Central memory CD4-positive, alpha-beta T cell (primary cell): ENCODE measurements at places on chromosomes 7 and 10.

- DNase-seq: no peak
These were observed 71.2 kb downstream of the ALOX5 start for GRCh38 chr10:45444976-45445898.

DNA sequence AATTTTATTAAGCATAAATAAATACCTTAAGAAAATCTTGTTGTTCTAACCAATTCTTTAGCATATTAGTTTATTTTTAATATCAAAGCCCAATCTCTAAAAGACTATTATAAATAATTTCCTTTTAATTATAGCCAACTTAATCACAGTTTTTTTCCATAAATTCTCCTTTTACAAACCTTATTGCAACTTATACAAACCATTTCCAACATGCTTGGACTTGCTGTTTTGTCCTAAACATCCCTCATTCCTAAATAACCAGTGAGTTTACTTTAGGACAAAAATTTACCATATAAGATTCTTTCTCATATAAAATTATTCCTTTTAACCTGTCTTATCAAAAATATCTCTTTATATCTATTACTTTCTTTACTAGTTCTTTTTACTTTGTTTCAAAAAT, 25.2 kb upstream of the LSM8 start:
- DNase-seq: no peak

DNA sequence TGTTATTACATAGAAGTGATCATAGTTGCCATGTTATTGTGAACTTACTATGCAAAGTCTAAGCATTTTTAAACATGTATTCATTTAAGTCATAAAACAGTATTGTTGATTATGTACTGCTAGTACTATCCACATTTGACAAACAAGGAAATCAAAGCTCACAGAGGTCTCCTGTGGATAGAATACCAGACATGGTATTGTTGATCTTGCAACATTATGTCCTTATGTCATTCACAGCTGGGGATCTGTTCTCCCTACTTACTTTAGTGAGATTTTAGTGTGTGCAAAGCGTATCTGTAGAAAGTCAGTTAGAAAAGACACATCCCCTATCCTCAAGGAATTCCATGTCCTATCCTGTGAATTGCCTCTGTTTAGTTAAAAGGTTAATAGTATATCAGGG, 106.1 kb downstream of the SND1 start:
- DNase-seq: no peak

GRCh38 chr7:140518370-140519006, 39.2 kb upstream of the MKRN1 start:
- DNase-seq: no peak

DNA sequence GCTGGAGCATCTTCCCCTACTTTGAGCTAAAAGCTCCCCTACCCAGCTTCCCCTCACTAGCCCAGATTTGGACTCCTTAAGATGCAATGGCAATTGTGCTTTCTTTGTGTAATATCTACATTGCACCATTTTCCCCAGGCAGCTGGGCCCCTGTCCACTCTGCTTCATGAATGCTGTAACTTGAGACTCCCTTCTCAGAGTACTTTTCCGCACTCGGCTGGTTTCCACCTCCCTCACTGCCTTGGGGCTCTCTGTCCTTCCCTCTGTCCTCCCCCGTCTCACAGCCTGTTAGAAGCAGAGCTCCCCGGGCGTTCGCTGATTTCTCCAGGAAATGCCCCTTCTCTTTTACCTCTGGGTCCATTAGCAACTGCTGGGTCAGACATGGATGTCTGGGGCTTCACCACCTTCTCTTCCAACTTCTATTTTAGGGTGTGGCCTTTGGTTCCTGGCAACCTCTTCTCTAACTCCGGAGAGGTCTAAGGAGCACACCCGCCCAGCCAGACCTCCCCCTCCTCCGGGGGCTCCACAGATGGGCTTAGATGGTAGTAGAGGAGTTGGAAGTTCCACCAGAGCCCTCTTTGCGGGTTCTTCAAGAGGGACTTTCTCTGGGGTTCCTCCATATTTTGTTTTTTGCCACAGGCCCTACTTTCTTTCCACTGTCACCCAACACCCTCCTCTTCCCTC, 2.9 kb upstream of the TMEM72 start:
- no peak for DNase-seq

GRCh38 chr7:47190462-47190861, 391.4 kb downstream of the TNS3 start:
- DNase-seq: no peak

DNA sequence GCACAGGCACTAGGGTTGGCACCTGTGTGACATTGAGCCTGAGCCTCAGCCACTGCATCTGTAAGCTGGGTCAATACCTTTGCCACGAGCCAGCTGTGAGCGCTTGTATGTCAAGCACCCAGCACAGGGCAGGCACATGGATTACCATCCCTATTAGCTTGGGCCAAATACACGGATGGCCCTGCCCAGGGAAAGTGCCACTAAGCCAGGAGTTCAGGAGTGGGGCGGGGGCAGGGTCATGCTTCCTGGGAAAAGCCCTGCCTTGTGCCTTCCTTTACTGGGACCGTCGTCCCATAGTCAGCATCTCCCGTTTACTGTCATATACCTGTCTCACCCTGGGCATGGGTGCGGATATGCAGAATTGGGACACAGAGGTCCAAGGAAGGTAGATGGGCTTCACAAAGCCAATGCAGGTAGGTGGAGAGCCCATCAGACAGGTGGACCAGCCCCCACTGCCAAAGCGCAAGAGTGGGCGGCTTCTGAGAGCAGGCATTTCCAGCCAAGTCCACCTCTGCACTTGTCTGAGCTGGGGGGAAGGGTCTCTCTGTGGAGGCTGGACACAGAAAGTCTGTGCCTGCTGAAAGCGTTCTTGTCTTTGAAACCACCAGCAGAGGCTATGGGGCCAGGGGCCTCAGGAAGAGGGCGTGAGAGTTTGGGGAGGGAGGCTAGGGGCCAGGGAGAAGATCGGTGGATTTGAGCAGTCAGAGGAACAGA, 72.6 kb downstream of the VWA2 start:
- DNase-seq: no peak

DNA sequence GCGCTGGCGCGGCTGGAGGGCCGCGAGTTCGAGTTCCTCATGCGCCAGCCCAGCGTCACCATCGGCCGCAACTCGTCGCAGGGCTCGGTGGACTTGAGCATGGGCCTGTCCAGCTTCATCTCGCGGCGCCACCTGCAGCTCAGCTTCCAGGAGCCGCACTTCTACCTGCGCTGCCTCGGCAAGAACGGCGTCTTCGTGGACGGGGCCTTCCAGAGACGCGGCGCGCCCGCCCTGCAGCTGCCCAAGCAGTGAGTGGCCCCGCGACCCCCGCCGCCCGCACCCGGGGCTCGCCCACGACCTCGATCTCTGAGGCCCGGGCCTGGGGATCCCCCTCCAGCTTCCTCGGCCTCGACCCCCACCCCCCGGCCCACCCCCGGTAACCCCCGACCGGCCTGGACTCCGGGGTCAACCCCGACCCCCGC, 537 bp downstream of the FOXK1 start:
- no peak for DNase-seq

DNA sequence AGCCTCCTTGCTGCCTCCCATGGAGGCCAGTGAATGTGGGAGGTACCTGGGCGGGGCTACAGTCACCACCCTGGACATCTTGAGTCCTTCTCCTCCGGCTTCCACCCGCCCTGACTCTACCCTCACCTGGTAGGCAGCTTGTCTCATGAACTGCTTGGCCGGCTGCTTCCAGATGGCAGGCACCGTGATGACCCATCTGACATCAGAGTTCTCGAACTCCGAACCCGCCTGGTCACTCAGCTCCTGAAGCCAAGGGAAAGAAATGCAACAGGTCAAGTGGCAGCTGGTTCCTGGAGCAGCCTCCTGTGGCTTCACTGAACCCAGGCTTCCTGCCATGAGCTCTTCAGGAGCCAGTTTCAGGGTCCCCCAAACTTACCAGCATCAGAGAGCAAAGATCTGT, 50.1 kb downstream of the HSPA12A start:
- DNase-seq: no peak

DNA sequence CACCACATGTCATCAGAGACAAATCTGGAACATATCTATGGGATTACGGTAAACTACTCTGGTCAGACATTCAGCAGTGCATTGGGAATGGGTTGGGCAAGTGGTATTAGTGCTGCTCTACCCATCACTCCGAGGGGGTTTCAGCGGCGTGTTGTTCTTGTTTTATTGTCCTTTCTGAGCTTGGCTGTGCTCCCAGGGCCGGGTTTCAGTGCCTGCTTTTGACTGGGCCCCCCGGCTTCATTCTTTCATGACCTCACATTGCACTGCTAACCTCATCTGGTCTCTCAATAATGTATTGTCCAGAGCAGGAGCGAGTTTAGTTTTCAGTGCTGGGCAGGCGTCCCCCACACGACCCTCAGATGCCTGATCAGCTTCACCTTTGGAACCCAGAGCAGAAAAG, 364.6 kb downstream of the PAXIP1 start:
- DNase-seq: no peak

DNA sequence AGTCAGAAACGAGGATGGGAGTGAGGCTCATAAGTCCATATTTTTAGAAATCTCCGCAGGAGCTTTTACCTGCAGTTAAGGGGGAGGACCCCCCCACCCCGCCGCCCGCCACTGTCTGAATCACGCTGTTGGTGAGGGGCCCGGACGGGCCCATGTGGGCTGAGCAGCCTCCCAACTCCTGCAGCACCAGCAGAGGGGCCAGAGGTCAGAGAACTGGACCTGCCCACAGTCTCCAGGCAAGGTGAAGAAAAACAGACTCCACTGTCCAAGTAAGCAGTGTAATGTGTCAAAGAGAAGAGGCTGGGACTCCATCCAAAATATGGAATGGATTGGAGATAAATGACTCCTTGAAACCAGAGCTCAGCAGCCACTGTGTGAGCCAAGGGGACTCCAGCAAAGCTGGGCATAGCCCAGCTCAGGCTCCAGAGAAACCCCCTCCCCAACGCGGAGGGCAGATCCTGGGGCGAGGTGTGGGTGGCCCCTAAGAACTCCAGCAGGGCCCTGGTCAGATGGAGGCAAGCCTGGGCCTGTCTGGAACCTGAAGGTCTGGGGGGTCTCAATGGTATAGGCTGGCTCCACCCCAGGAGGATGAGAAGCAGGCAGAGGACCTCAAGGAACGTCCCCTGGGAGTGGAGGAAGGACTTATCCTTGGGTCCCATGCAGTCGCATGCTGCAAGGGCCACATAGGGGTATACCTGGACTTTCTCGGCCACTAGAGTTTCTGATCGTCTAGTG, 128.5 kb upstream of the TNS3 start:
- no peak for DNase-seq

GRCh38 chr10:52740913-52741675, 31.5 kb downstream of the MBL2 start:
- no peak for DNase-seq

DNA sequence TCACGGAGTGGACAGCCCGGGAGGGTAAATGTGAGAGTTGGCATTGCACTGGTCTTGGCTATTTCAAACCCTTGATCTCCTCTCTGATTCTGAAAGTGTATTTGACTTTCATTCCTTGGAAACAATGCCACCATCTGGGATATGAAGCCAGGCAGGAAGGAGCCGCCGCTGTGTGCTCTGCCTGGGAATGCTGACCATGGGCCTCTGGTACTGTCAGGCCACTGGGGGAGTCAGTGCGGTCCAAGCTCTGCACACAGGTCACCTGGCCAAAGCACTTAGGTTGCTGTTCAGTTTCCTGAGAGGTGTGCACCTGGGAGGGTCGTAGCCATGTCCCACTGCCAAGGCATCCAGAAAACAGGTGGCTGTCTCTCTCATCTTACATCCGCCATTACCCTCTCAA, 68.5 kb upstream of the SHH start:
- no peak for DNase-seq

GRCh38 chr10:129725011-129725410, 239.1 kb downstream of the EBF3 start:
- DNase-seq: no peak

- DNase-seq: no peak
These were observed 39.6 kb downstream of the STAM start for GRCh38 chr10:17683541-17683940.

DNA sequence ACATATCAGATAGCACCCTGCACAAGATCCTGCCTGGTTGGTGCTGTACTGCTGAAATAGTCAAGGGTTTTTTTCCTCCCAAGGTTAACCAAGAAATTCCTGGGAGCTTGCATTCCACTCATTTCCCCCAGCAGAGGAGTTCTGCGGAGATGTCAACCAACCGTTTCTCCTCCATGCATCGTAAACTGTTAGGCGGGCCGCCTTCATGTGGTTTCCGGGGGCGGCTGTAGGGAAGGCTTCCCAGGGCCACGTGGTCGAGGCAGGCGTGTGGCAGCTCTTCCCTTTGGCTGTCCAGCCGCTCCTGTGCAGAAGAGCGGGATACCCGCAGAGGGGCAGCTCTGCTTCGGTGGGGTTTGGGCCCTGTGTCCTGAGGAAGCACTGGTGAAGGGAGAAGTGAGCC, 113.7 kb downstream of the RGS10 start:
- DNase-seq: no peak

DNA sequence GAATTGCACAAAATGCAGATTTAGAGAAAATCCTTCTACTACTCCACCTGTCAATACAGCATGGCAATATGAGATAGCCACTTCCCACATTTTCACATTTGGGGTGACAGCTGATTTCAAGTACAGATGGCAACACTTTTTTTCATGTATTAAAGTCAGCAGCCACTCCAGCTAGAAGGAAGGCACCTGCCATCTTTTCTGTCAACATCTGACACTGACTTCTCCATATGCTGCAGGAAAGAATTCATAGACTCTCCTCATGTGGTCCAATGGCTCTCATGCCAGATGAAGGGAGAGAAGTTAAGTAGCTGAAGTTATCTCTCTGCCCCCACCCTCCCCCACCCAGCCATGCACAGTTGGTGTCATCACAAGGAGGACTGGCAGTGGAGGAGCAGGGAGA, 912.0 kb downstream of the SORCS1 start:
- no peak for DNase-seq

DNA sequence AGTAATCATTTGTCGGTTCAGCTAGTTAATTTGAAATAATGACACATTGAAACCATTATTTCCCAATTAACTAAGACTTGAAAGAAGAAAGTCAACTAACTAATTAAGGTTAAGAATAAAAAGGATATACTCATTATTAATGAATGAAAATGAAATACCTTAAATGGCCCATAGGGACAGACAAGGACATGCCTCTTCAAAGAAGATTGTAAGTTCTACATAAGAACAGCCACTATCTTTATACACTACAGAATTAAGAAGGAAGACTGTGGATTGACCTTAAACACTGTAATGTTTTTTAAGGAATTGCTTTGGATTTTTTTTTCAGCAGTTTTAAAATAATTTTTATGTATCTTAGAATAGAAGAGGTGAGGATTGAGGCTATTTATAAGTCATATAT, 60.7 kb downstream of the CSTF2T start:
- no peak for DNase-seq

DNA sequence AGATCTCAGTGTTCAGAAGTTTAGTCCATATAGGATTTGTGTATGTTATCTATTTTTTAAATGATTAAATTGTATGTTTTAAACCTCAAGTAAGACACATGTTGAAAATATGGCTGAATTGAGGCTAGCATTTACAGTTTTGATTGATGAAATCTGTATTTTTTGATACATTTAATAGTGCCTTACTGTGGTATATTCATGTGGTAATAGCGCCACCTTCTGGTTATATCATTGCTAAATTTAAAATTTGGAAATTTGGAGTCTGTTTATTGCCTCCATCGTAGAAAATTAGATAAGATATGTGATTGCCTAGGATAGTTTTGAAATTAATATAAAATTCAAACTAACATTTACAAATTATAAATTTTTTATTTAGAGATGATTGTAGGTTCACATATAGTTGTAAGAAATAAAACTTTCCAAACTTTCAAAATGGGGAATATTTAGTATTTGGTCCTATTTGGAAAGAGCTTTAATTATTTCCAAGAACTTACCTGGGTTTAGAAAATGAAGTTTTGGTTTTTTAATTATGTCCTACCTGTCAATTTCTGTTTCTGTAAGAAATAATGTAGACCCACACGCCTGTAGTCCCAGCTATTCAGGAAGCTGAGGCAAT, 19.1 kb upstream of the ARMS2 start:
- peak; percentile 54 for DNase-seq
